Tibial nerve (tissue), 4 donors: ENCODE measurements at places on chromosomes 12 and 14. TPM values are rescaled to one million over a fixed set of nuclear protein-coding genes. Genes with fewer than 3 reads are reported as not detected.

DNA sequence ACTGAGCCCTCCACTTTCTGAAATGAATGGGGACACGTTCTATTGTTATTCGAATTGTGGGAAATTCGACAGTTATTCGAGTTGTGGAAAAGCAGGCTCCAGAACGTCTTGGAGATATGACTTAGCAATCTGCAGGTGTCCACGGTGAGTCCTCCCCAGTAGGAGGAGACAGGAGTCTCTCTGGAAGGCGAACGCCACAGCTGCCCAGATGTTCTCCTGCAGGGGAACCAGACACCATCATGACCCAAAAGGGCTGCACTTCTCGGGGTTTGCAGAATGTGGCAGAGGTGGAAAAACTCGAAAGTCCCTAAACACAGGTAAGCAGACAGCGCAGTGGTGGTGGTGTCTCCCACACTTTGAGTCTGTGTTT is 363.6 kb upstream of the SFSWAP start:
- no peak for DNase-seq

Gene PRPH
- total RNA-seq: 0.20 TPM

- no peak for DNase-seq
Observed at GRCh38 chr14:44979273-44979672, 17.3 kb downstream of the TOGARAM1 start.

GRCh38 chr14:85172290-85172689 is 357.7 kb upstream of the FLRT2 start:
- DNase-seq: no peak

Gene WDR20
- 15.0 TPM for total RNA-seq

- DNase-seq: no peak
Observed at GRCh38 chr14:22174412-22175277, 414.4 kb downstream of the DAD1 start.

Gene NOS1
- total RNA-seq: 6.9 TPM

GRCh38 chr12:46296822-46297221 is 28.0 kb upstream of the SLC38A1 start:
- no peak for DNase-seq

GRCh38 chr14:32039401-32040030 is 37.6 kb upstream of the ARHGAP5 start:
- no peak for DNase-seq

Gene IAPP
- not detected for total RNA-seq

- DNase-seq: no peak
Observed at GRCh38 chr12:6122201-6122600, 2.3 kb downstream of the VWF start.

DNA sequence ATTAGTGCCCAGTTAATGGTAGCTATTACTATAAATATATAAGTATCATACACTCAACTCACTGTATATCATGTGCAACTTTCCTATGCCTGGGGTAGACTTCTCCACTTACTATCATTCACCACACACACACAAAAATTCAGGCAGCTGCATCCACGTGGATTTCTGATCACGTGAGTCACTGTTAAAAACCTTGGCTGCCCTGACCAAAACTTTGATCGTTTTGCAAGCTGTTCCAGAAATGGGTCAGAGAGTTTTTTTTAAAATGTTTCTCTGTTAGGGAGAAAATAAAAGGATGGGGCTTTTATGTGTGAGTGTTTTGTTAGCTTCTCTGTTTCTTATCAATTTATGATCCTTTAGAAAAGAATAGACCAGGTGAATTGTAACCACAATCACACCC is 198.2 kb upstream of the CNOT2 start:
- DNase-seq: no peak

Gene LDHB
- total RNA-seq: 246 TPM

DNA sequence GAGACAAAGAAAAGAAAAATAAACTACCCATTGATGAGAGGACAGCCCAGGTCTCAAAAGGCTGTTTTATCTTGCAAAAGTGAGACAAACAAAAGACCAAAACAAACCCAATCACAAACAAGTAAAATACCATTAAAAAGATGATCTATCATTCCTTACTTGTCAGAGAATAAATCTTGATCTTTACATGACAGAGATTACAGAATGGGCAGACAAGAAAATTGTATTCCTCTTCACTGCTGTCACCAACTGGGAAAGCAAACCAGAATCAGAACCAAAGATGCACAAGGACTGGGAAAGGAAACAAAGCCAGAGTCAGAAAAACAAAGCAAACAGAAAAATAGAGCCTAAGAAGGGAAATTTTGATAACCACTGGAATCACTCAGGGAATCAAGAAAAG is 444.0 kb upstream of the PDE3A start:
- DNase-seq: no peak

Gene AKAP5
- total RNA-seq: 0.59 TPM
